ENCODE measurements at places on chromosomes 7 and 10.

GRCh38 chr7:104486931-104487330 lies 158.5 kb downstream of the LHFPL3 start:
- DNase-seq: no peak

DNA sequence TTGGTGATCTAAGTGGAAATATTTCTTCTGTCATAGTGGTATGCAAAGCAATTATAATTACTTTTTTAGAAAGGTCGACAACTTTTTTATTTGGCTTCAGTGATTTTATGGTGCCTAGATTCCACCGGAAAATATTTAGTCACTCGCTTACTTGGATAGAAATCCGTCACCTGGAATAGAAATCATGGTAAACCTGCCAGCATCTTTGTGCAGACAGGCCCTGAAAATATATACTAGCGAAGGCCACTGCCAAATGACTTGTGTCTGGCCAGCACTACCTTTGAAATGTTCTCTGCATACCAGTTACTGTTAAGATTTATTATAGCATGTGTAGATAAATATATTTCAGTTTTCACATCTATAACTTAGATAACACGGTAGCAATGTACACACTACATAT lies 226.4 kb downstream of the AGMO start:
- DNase-seq: no peak

- DNase-seq: no peak
Observed at GRCh38 chr7:51250512-51250911, 66.1 kb downstream of the COBL start.

DNA sequence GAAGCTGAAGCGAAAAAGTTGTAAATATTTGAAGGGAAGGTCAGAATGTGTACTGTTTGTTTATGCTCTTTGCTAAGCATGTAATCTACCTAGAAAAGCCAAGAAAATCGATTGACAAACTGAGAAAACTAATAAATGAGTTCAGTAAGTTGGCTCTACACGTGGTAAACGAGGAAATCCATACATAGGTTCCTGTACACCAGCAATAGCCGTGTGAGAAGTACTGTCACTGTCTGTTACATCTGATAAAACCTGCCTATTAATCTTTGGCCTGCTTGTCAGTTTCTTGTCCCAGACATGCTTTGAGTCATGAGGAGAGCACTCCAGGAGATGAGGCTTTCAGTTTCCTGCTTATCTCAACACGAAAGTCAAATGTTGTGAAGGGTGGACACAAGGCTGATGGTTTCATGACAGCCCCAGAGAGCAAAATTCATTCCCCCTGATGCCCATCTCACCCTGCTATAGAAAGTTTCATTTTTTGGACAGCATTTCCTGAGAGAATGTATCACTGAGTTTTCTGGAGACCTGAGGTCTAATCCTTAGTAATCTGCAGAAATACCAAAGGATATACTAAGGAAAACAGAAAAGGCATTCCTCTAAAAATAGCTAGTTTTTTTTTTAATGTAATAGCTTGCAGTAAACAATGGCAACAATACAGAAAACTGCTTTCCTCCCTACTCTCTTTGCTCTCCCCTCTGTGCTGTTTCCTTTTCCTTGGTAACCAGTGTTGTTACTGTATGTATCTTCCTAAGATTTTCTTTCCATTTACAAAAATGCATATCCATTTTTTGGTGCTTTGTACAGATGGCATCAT lies 18.8 kb downstream of the BMPR1A start:
- DNase-seq: no peak

- DNase-seq: no peak
Observed at GRCh38 chr10:35502692-35503091, 102.4 kb upstream of the GJD4 start.

DNA sequence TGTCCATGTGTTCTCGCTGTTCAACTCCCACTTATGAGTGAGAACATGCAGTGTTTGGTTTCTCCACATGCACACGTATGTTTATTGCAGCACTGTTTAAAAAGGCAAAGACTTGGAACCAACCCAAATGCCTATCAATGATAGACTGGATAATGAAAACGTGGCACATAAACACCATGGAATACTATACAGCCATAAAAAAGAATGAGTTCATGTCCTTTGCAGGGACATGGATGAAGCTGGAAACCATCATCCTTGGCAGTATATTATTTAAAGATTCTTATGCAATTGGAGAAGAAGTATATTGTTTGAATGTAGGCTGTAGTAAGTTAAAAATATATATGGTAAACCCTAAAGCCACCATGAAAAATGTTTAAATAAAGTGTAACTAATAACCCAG lies 7.2 kb upstream of the CACNB2 start:
- DNase-seq: no peak

GRCh38 chr7:28032738-28033380 lies 147.7 kb downstream of the JAZF1 start:
- DNase-seq: no peak

GRCh38 chr7:32223721-32224120 lies 153.5 kb upstream of the PDE1C start:
- DNase-seq: no peak

- no peak for DNase-seq
Observed at GRCh38 chr7:48269066-48269465, 97.8 kb downstream of the ABCA13 start.

GRCh38 chr7:157165987-157166386 lies 27.3 kb downstream of the UBE3C start:
- DNase-seq: no peak

- DNase-seq: no peak
Observed at GRCh38 chr10:91354166-91355075, 55.7 kb upstream of the HECTD2 start.

DNA sequence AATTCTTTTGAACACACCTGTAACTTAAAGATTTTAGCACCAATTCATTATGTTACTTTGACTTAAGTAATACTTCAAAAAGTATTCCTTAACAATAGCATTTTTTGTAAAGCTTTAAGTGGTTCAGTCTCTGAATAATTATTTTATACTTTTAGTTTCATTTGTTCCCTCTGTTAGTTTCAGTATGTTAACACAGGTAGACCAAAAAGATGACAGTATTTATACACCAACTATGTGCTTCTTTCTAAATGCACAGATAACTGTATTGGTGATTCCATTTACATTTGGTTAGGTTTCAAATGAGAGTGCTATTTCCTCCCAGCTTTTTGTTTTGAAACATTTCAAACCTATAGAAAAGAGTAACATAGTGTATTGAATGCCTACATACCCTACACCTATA lies 14.0 kb downstream of the RALA start:
- DNase-seq: no peak

- DNase-seq: no peak
Observed at GRCh38 chr7:11714676-11715075, 117.3 kb downstream of the THSD7A start.

DNA sequence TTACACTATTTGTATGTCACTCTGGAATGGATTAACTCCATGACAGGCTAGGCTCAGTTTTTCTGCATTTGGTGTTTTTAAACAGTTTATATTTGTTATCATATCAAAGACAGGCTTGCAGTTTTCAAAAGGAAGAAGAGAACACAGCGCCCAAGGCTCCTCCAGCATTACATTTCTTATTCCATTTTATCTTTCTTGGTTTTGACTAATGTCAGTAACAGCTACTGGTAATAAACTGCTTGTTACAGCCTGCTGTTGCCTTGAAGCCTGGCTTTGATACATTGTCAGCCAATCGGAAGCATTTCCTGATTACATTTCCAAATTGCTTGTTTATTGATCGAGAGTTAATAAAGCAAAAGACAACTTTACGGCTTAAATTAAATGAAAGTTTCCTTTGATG lies 166.0 kb upstream of the MDFIC start:
- no peak for DNase-seq

DNA sequence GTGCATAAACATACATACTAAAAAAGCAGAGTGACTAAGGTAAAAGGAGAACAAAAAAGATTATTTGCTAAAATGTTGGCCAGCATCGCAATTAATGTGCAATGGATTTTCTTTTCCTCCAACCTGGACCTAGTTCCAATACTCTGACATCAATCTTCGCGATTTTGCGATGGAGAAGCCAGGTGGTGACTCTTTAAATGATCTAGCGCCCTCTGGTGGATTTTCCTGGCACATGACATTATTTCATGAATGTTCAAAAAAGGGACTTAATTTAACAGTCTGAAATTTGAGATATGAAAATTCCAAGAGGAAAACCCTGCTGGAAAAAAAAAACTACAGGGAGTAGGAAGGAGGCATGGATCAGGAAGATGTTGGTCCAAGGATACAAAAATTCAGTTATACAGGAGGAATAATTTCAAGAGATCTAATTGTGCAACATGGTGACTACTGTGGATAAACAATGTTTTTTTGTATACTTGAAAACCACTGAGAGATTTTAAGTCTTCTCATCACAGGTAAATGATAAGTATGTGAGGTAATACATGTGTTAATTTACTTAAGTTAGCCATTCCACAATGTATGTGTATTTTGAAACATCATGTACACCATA lies 4.3 kb upstream of the KCNMA1 start:
- peak; percentile 50 for DNase-seq

DNA sequence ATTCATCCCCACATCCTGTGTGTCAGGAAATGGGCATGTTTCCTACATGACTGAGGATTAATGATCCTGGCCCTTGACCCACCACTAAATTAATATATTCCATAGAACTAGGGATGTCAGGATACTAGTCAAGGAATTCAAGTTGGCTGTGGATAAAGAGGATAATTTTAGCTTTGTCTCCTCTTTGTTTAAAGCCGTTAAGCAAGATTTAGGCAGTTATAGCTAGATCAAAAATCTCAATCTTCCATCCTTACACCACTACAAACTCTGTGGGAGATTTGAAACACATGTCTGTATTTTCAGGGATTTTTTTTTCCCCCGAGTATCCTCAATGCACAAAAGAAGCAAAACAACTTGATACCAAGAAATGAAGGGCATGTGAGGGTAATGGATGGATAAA lies 417.1 kb downstream of the MAGI2 start:
- no peak for DNase-seq

- DNase-seq: no peak
Observed at GRCh38 chr7:99366646-99367045, 7.9 kb upstream of the ARPC1B start.

- peak; percentile 6 for DNase-seq
Observed at GRCh38 chr7:4127909-4128560, 554.1 kb upstream of the FOXK1 start.

DNA sequence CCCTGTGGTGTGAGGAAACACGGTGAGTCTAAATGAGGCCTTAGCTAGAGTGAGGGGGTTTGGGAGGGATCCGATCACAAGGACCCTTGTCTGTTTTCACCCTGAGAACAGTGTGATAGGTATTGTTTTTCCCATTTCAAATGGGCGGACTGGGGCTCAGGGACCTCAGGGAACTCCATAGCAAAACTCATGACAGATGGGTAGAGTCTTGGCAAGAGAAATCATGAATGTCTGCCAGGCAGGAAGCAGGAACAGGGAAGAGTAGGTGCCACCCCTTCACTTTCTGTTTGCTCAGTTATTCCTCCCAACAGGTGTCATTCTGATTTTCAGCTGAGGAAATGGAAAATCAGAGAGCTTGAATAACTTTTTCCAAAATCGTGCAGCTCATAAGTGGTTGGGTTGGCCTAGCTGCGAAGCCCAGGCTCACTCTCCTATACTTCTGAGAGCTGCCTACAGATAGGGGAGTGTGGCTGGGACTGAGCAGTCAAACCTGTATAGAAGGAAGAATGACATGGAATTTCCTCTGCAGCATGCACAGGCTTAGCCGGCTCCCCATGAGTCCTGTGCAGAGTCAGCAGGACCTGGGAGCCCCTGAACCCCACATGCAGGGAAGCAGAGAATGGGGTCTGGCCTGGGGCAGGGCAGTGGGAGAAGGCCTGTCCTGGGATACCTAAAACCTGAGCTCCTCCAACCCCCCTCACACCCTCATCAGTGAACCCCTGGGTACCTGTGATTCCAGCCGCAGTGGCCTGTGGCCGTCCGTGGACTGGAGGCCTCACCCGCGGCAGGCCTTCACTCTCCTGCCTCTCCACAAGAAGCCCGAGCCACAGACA lies 17.6 kb upstream of the C10orf105 start:
- DNase-seq: no peak

DNA sequence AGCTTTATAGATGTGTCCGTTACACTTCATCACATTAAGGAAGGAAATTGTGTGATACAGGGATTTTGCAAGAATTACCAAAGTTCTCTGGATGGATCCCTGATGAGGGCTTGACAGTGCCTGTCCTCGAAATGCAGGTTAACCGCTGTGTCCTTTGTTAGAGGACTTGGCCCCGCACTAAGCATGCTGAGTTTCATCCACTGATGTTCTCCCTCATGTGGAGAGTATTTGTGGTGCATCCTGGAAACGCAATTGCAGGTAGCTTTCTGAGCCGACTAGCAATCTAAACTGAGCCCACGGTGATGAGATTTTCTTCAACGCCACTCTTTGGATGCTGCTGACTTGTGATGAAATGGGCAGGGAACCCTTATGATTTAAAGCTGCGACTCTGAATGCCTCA lies 71.9 kb upstream of the STK17A start:
- DNase-seq: no peak

GRCh38 chr10:77577666-77578229 lies 59.9 kb downstream of the KCNMA1 start:
- DNase-seq: no peak

DNA sequence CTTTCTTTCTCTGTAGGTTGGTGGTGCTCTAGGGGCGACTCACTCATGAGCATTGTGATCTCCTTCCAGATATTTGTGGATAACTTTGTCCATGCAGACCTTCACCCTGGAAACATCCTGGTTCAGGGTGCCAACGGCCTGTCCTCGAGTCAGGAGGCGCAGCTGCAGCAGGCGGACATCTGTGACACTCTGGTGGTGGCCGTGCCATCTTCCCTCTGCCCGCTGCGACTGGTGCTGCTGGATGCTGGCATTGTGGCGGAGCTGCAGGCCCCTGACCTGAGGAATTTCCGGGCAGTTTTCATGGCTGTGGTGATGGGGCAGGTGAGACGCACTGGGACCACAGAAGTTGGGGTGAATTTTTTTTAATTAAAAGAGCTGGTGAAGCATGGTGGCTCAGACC lies 9.6 kb upstream of the NDUFB2 start:
- DNase-seq: no peak

DNA sequence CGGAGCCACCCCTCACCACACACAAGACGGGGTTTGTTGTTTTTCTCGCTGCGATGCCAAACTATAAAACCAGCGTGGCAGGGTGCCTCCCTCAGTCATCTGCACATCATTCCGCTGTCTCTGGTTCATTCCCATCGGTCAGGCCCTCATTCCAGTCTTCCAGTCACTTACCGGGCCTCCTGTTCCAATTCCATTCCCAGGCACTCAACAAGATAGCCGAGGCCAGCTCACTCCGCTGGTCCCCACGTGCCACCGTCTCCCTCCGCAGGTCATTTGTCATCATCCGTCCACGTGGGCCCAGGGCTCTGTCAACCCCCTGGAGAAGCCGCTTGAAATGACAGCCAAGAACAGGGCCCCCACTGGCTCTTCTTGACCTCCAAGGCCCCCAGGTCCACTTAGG lies 6.1 kb upstream of the TMEM184A start:
- no peak for DNase-seq

GRCh38 chr10:35382096-35382495 lies 45.8 kb downstream of the CCNY start:
- no peak for DNase-seq

- no peak for DNase-seq
Observed at GRCh38 chr7:36276428-36277248, 113.0 kb upstream of the ANLN start.

- DNase-seq: no peak
Observed at GRCh38 chr7:55436457-55436856, 71.3 kb downstream of the LANCL2 start.

- no peak for DNase-seq
Observed at GRCh38 chr10:72663971-72664370, 28.0 kb upstream of the MCU start.
